ENCODE measurements at places on chromosomes 13 and 19.

- DNase-seq, result no peak
These were observed 134.3 kb upstream of the SLITRK5 start for GRCh38 chr13:87536899-87537298.

DNA sequence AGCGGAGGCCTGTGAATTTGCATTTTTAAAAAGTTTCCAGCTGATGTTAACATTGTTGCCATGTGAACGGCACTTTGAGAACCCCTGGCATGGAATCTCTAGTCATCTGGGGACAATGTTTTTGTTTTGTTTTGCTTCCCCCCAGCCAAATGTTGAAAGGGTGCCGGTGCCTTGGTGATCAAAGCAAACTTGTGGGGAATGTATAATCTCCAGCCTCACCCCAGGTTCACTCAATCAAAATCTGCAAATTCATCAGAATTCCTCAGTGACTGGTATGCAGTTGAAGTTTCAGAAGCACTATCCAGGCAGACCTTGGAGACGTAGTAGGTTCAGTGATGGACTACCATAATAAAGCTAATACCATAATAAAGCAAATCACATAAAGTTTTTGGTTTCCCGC lies 428.7 kb downstream of the MYO16 start:
- DNase-seq, result no peak

DNA sequence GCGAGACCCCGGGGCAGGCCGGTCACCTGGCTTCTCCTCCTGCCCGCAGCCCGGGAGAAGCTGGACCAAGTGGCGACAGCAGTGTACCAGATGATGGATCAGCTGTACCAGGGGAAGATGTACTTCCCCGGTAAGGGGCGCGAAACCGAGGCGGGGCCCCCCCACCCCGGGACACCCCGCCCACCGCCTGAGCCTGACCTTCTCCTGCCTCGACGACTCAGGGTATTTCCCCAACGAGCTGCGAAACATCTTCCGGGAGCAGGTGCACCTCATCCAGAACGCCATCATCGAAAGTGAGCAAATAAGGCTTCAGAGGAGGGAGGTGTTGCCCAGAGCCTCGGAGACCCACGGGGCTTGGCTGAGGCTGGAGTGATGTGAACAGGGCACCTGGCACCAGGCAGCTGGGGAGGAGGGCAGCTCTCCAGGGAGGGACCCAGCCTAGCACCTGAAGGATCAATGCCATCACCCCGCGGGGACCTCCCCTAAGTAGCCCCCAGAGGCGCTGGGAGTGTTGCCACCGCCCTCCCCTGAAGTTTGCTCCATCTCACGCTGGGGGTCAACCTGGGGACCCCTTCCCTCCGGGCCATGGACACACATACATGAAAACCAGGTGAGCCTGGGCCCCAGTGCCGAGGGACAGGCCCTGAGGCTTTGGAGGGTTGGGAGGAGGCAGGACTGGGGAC lies 629 bp downstream of the IZUMO4 start:
- DNase-seq, result no peak

DNA sequence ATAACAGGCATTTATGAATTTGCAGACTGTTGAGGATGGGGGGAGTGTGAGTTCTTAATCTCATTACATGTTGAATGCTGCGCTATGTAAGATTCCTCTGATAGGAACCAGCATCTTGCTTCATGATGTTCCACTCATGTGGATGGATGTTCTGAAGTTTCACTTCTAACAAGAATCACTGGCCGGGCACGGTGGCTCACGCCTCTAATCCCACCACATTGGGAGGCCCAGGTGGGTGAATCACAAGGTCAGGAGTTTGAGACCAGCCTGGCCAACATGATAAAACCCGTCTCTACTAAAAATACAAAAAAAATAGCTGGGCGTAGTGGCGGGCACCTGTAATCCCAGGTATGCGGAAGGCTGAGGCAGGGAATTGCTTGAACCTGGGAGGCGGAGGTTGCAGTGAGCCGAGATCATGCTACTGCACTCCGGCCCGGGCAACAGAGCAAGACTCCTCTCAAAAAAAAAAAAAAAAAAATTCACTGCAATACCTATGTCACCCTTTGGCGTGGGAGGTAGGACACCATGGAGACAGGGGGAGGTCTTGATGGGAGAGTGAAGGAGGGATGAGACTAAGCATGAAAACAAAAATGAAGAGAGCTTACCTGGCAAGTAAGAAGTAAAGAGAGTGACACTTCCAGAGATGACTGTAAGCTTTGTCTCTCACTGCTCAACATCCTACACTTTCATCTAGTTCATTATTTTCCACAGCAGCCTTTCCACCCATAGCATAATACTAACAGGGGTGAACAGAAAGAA lies 133.0 kb downstream of the DCT start:
- DNase-seq, result no peak

GRCh38 chr13:78228940-78229339 lies 310.3 kb upstream of the EDNRB start:
- no peak for DNase-seq

GRCh38 chr19:1756264-1756663 lies 3.0 kb downstream of the ONECUT3 start:
- no peak for DNase-seq

DNA sequence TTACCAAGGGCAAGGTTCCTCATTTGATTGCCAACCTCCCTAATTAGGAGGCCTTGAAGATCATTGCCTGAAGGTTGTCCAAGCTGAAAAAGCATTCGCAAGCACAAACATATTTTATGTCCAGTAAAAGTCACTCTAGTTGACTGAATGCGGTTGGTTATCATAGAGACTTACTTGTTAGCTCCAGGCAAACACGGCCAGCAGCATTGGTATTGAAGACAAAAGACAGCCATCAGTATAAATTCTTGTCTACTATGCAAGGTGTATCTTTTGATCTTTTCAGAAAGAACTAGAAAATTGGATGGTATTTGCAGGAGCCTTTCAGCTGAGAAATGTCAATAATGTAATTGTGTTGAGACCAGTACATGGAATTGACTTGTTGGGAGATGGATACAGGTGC lies 129.9 kb downstream of the GPC6 start:
- no peak for DNase-seq

- DNase-seq, result no peak
These were observed 33.6 kb downstream of the CEBPG start for GRCh38 chr19:33407140-33407551.

DNA sequence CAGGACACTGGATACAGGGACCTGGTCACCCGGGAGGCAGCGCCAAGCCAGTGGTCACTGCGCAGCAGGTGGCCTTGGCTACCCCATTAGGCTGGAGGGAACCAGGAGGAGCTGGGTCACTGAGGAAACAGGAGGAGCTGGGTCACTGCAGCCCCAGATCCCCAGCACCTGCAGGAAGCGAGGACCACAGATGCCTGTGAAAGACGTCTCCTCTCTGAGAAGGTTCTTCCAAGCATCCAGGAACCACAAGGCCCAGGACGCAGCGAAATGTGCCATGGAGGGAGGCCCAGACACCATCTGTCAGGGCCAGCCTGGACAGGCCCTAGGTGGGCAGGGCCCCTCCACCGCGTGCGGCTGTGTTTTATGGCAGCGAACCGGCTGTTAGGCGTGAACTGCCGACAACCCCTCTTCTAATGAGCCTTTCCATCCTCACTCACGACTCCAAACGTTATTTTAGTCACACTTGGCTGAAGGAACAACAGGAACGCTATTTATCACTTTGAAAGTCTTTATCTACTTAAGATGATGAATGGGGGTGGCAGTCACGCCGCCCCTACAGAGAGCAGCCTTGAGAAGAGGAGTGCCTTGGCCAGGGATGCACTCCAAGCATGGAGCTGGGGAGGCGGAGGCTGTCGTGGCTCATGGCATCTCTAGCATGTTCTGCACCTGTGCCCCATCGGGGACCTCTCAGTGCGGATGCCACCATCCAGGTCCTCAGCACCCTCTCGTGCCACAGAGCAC lies 53.3 kb downstream of the CEBPG start:
- DNase-seq, result peak; percentile 11

DNA sequence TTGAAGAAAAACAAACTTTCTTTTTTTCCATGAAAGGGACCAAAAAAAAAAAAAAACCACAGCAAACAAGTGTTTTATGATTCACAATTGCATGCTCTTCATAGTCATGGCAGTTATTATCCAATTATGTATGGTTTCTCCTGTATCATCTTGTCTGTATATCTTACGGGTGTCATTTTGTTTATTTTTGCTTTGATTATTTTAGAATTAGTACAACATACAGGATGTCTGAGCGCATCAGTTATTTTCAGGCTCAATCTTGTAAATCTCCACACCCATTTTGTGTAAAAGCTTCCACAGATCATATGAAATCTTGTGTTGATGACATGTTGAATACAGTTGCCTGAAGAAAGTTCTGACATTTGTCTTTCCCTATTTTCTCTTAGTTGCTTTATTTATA lies 280.3 kb downstream of the KLF5 start:
- DNase-seq, result no peak

DNA sequence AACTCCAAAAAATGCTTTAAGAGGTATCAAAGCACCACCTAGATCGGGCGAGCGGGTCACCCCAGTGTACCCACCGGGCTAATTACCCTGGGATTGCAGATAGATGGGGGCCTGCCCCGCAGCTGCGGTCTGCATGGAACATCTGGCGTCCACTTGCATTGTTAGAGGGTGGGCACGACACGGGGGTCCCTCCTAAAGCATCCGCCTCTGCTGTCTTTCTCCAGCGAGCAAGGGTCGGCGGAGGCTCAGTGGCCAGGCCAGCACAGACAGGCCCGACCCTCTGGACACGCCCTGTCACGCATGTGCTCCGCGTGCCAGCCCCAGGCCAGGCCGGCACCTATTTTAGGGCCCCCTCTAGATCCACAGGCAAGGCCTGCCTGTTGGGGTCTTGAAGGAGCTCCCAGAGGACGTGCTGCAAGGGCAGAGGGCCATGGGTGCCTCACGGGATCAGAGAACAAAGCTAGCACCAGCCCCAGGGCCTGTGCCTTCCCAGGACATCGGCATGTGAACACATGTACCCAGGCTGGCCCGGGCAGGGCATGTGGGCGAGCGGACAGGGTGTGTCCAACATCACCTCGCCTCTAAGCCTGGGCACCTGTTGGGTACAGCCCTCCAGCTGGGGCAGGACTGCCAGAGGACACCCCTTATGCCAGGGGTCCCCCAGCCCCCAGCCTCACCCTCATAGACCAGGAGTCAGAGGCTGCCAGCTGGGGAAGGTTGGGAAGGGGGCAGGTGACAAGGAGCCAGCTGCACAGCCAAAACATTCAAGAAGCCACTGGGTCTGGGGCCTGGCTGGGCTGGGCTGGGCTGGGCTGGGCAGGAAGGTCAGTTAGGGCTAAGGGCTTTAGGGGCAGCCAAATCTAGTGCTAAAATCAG lies 35.6 kb upstream of the NANOS3 start:
- peak; percentile 57 for DNase-seq

- no peak for DNase-seq
These were observed 3.4 kb upstream of the ASPDH start for GRCh38 chr19:50516964-50517703.

- no peak for DNase-seq
These were observed 40.0 kb upstream of the POU2F2 start for GRCh38 chr19:42172261-42172660.

- no peak for DNase-seq
These were observed 128.3 kb upstream of the LSM14A start for GRCh38 chr19:34044021-34044420.

DNA sequence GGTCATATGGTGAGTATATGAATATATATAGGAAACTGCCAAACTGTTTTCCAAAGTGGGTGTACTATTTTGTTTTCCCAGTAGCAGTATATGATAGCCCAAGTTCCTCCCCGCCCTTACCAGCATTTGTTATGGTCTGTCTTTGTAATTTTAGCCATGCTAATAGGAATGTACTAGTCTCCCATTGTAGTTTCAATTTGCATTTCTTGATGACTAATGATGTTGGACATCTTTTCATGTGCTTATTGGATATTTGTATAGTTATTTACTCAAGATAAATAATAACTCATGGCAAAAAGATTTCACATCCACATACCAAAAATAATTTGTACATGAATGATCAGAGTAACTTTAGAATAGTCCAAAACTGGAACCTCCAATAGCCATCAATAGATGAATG lies 75.3 kb upstream of the SERP2 start:
- DNase-seq, result no peak

- no peak for DNase-seq
These were observed 22.7 kb downstream of the AKT2 start for GRCh38 chr19:40262422-40262821.

- DNase-seq, result no peak
These were observed 21.6 kb downstream of the SERPINE3 start for GRCh38 chr13:51361106-51361505.

DNA sequence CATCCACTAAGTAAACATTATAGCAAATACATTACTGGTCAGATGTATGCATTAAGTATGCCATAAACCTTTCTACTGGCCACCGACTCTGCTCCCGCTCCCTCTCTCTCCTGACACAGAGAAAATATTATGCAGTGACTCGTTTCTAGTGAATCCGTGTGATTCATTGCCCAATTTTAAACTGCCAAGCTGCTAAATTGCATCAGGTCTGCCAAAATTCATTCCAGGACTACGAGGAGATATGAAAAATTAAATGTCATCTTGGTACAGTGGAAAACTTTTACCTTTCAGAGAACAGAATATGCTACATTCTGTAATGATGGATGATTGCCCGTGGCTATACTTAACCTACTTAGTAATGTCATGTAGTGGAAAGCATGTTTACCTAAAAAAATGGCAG lies 368.8 kb upstream of the TSHZ3 start:
- no peak for DNase-seq

GRCh38 chr13:21478881-21479808 lies 20.0 kb upstream of the ZDHHC20 start:
- DNase-seq, result peak; percentile 47

GRCh38 chr13:51726446-51727193 lies 77.3 kb downstream of the DHRS12 start:
- DNase-seq, result no peak

DNA sequence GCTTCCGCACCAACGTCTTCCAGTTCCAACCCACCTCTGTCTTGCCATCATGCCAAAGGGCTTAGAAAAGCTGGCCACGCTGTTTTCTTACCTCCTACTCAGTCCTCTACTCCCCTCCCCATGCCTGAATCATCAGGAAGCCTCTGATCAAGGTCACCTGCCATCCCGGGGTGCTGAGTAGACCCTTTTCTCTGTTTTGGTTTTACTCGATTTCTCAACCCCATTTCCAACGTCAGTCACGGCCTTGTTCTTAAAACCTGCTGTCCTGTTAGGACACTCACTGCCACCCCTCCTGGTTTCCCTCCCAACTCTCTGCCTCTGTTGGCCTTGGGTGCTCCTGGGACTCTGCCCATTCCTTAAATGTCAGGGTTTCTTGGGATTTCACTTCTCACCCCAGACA lies 350.1 kb downstream of the FOXO1 start:
- no peak for DNase-seq

GRCh38 chr19:3053218-3053621 lies 9.1 kb downstream of the TLE5 start:
- no peak for DNase-seq

GRCh38 chr13:70568571-70568970 lies 460.3 kb upstream of the KLHL1 start:
- no peak for DNase-seq

- DNase-seq, result no peak
These were observed 10.6 kb upstream of the FOXO1 start for GRCh38 chr13:40677064-40677463.

Data from right hindlimb (tissue), 1 donor.